ENCODE measurements at places on chromosomes 1 and 21.

- no peak for DNase-seq
These were observed 3.2 kb upstream of the MIB2 start for GRCh38 chr1:1612104-1612400.

- DNase-seq: no peak
These were observed 464.5 kb downstream of the USP25 start for GRCh38 chr21:16194095-16194787.

- DNase-seq: peak; percentile 57
These were observed 10.8 kb downstream of the ADAMTSL4 start for GRCh38 chr1:150560011-150560438.

GRCh38 chr1:25055324-25055780, 125.3 kb upstream of the RUNX3 start:
- DNase-seq: no peak

DNA sequence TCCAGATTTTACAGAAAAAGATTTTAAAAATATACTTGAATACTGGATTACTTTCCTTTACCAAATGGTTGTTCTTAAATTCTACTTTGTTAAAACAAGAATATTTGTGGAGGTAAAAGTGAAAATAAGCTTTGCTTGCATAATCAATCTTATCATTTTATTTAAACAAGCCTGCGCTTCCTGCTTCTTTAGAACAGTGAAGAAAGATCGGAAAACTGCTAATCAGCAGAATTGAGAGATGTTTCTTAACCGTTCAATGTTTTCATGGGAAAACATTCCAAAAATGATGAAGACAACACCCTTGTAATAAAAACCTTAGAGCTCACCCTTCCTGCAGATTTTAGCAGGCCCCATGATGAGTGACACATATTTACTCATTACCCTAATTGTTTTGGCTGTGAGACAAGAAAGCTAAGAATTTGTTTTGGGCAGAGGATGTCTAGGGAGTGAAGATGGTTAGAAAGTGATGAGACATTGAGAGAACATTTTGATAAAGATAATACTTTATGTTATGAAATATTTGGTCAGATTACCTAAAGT, 72.6 kb downstream of the TPR start:
- no peak for DNase-seq

- DNase-seq: no peak
These were observed 1.2 kb downstream of the NASP start for GRCh38 chr1:45585110-45585426.

DNA sequence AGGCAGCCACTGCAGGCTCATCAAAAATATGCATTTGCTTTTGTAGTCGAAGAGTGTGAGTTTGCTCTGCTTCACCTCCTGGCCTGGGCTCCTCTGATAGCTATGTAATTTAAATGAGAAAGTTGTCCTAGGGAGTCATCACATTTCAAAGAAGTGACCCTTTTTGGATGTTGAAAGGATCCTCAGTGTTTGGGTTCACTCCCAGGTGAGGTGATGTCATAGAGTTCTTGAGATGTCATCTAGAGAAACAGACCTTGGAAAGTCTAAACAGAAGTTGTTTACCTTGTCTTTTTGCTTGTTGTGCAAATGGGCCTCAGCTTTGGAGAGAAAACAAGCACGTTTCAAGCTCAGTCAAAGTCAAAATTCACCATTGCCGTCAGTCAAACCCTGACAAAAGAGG, 92.0 kb upstream of the BARHL2 start:
- DNase-seq: no peak

DNA sequence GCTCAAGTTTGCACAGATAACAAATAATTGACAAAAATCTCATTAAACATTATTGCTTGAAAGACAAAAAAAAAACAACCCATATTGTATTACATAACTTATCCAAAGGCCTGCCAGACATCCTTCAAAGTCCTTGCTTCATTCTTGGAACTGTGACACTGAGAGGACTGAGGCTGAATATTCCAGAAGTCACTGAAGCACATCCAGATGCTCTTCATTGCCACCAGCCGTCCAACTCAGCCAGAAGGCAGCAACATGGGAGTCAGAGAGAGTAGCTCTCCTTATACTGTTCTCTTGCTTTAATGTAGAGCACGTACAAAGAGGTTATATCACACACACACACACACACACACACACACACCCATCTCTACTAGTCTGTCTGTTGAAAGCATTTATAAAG, 755.0 kb downstream of the LTN1 start:
- DNase-seq: no peak

DNA sequence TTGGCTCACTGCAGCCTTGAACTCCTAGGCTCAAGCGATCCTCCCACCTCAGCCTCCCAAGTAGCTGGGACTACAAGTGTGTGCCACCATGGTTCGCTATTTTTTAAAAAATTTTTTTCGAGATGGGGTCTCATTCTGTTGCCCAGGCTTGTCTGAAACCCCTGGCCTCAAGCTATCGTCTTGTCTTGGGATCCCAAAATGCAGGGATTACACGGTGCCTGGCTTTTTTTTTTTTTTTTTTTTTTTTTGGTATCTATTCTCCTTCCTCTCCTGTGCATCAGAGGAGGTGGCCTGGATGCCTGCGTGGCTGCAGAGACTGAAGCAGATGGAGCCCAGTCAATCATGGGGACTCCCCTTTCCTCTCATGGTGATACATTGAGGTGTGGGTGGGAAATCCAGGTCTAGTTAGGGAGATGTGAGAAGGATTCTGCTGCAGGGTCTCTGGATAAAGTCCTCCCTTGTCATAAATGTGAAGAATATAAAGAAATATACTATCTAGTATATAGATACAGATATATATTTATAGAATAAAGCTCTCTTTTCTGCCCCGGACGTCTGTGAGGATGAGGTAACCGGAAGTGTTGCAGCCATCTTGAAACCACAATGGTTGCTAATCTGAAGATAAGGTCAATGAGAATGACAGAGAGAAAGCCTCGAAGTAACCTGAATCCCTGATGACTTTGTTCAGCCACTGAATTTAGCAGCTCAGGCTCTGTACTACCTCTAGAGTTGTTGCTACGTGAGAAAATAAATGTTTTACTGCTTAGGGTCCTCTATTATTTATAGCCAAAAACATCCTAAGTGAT, 19.5 kb upstream of the RGSL1 start:
- DNase-seq: no peak

DNA sequence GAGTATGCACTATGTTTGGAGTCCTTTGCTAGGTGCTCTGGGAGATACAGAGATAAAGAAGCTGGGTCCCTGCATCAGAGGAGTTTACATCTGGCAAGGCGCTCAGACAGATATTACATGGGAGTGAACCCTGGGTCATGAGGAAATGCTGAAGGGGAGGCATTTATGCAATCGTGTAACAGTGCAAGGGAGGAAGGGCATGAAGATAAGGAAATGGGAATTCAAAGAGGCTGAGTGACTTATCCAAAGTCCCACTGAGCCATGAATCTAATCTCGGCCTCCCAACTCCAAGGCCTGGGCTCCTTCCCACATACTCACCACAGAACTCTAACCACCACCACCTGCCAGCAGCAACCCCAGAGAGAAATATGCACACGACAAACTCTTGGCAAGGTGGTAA, 51.6 kb downstream of the FAM163A start:
- no peak for DNase-seq

DNA sequence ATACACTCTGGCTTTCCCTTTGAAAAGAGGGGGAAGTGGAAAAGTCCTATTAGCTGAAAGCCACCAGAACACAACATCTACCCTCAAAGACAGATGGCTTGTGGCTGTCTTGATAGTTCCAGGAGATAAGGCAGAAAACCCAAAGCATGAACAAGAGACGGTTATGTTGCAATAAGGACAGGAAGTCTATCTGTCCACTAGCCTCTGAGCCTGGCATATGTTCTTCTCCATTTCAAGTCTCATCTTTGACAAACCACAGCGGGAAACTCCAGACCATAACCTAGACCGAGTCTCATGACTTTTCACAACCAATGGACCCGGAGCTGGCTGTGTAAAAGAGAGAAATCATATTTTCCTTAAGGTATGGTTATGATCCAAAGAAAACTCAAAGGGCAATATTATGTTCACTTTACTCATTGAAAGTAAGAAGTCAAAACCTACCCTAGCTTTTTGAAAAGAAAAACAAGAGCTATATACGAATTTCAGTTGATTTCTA, 33.8 kb downstream of the DUSP10 start:
- DNase-seq: no peak

- no peak for DNase-seq
These were observed 22.5 kb downstream of the WNT3A start for GRCh38 chr1:228029281-228029680.

GRCh38 chr21:17548262-17548661, 35.4 kb downstream of the CXADR start:
- DNase-seq: no peak

GRCh38 chr1:39006726-39007645, 15.9 kb downstream of the AKIRIN1 start:
- no peak for DNase-seq

GRCh38 chr21:29114765-29115500, 15.5 kb upstream of the MAP3K7CL start:
- no peak for DNase-seq

DNA sequence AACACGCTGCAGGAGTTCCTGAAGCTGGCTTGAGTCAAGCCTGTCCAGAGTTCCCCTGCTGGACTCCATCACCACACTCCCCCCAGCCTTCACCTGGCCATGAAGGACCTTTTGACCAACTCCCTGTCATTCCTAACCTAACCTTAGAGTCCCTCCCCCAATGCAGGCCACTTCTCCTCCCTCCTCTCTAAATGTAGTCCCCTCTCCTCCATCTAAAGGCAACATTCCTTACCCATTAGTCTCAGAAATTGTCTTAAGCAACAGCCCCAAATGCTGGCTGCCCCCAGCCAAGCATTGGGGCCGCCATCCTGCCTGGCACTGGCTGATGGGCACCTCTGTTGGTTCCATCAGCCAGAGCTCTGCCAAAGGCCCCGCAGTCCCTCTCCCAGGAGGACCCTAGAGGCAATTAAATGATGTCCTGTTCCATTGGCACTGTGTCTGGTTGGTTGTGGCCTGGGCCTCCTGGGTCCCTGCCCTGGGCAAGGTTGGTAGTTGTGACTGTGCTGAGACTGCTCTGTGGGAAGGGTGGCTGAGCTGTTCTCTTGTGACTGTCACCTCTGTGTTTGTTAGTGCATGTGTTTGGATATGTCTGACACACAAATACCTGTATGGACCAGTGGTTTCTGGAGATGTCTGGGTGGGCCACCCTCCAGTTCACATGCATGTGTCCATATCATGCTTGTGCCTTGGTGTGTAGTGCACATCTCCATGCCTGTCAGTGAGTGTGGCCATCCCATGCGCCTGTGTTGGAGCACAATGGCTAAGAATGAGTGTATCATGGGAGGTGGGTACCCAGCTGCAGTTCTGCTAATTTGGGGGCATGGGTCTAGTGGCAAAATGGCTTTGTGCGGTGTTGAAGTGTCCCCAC, 1.4 kb downstream of the SH3BGRL3 start:
- DNase-seq: no peak

DNA sequence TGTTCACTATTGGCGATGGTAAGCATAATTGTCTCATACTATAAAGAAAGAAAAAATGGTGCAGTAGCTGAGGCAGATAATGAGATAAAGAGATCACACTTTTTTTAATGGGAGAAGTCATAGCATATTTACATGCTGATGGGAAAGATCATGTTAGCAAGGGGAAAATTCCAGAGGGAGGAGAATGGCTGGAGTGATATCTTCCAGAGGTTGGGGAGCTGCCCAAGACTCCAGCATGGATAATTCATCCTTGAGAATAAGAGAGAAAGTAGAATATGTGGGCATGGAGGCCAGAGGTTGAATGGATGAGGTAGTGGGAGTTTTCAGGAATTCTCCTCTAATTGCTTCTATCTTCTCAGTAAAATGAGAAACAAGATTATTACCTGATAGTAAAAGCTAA, 45.8 kb upstream of the RGS1 start:
- DNase-seq: no peak

- DNase-seq: no peak
These were observed 884 bp downstream of the LHX4 start for GRCh38 chr1:180230791-180231505.

DNA sequence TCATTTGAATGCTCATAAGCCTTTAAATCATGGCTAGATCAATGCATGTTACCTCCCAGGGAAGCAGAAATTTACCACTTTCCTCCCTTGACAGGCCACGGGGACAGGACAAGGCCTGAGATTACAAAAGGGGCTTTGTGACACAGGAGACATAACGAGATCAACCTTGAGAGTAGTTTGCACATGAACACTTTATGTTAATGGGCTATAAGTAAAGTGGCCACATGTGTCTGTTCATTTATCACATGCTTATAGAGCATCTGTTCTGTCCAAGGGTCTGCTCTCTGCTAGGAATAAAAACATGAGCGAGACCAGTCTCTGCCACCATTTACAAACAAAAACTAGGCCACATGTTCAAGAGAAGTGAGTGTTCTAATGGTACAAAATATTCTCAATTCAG, 144.1 kb upstream of the C8B start:
- DNase-seq: no peak

DNA sequence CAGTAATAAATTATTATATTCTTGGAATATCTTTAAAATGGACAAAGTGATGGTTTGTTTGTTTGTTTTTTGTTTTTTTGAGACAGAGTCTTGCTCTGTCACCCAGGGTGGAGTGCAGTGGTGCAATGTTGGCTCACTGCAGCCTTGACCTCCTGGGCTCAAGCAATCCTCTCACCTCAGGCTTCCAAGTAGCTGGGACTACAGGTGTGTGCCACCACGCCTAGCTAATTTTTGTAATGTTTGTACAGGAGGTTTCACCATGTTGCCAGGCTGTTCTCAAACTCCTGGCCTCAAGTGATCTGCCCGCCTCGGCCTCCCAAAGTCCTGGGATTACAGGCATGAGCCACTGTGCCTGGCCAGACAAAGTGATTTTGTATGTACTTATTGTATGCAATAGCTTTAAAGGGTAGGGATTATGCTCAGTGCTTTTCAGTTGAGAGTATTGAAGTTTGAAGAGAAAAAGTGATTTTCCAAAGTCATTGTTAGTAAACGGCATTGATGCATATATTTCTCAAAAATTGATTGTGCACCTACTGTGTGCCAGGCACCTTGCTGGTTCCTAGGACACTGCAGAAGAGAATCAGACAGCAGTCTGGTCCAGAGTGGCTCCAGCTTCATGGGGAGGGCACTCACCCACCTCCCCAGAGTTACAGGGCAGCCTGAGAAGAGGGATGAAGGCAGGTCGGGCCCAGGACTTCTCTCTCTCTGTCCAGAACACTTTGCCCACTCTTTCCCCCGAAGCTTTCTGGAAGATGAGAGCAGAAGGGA, 34.2 kb upstream of the TTC22 start:
- no peak for DNase-seq

DNA sequence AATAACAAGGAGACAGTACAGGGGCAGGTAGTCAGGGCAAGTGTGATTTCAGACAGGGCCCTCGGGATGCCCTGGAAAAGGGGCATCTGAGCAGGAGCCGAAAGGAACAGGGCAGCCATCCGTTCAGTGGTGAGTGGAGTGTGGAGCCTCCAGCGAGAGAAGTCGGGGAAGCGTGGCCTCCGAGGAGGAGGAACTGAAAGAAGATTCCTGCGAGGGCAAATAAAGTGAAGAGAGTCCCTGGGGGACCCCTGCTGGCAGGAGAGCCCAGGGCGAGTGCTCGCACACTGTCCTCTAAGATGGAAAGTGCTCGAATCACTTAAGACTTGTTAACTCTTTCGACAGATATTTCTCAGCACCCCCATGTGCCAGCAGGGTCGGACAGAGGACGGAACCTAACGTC, 3.5 kb upstream of the UTS2 start:
- no peak for DNase-seq

All from activated CD8-positive, alpha-beta memory T cell treated with anti-CD3 and anti-CD28 coated beads for 1 hour (primary cell).